Stomach (tissue), 19 donors: ENCODE measurements at places on chromosomes 12 and 14. TPM values are rescaled to one million over a fixed set of nuclear protein-coding genes. Genes with fewer than 3 reads are reported as not detected.
A peak's percentile ranks its signal among the peaks of the same experiment; 100 is the strongest.

Gene RNFT2
- polyA plus RNA-seq, result not detected

Gene HIP1R
- polyA plus RNA-seq, result 68.8 TPM

Gene GARIN6
- polyA plus RNA-seq, result not detected

Gene SRSF9
- 86.1 TPM for polyA plus RNA-seq

Gene IL23A
- polyA plus RNA-seq, result 1.9 TPM

Gene ASPG
- polyA plus RNA-seq, result 5.5 TPM

Gene GALNT8
- polyA plus RNA-seq, result 0.28 TPM

Gene CLEC7A
- polyA plus RNA-seq, result 2.1 TPM

Gene MANSC1
- 7.8 TPM for polyA plus RNA-seq

Gene ESRRB
- polyA plus RNA-seq, result 4.5 TPM

Gene POTEG
- polyA plus RNA-seq, result not detected

DNA sequence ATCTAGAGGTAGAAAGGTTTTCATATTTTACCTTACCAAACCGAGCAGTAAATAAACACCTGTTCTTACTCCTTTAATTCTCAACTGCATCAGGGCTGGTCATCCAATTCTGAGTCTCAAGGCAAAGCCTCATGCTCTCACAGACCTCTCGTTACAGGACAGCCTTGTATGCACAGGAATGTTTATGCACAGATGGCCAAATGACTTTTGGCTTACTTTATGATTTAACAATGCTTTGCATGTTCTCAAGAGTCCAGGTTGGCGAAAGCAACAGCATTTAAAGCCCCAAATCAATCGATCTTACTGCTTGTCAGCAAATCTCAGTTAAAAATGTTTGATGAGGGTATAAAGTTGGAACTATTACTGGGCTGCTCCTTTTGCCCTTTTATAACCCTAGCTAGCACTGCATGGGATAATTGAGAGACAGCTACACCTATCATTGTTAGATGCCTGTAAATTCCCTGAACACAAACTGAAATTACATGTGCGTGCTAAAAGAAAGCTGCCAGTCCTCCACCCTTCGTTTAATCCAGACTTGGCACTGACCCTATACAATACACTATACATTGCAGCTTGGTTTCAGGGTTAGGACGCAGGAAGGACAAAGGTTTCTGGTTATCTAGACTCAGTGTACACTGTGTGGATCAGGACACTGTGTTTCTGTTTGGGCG lies 63.6 kb downstream of the TMCC3 start:
- DNase-seq, result no peak
- no peak overlapping the region for H3K4me3 ChIP-seq
- peaks cover 10% of the 10 kb centered on the region for H3K4me1 ChIP-seq
- H3K27ac ChIP-seq, result peak overlapping the region; percentile 34
- H3K36me3 ChIP-seq, result peaks cover 7% of the 10 kb centered on the region

DNA sequence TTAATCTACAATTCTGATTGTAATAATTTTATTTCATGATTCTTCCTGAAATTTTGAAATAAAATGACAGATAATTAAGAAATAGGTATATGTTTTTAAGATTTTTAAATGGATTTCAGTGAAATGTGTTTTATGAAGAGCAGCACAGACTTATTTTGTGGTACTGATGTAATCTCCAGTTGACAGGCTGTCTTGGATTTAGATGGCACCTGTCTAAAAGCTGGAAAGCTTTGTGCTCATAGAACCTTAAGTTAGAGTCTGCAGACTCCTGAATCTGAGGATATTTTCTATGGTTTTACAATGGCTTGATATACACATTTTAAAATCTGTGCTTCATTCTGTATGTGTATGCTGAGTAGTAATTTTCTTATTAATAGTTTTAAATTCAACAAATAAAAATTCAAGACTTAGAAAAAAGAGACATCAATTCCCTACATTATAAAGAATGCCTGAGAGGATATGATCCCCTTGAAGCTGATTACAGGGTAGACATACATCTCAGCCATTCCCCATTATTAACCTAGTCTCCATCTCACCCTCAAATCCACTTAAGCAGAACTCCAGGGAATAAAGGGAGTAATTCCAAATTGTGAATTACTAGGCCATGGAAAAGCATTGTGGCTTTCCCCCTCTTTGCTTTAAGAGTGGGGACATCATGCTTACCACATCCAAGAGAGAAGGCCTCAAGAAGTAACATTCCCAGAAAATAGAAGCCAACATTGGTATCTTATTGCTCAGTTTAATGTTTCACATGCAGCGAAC lies 33.7 kb upstream of the ACSS3 start:
- no peak overlapping the region for H3K4me3 ChIP-seq
- H3K27ac ChIP-seq, result no peak overlapping the region
- DNase-seq, result no peak
- H3K27me3 ChIP-seq, result no peaks in the 10 kb centered on the region
- no peaks in the 10 kb centered on the region for H3K4me1 ChIP-seq

DNA sequence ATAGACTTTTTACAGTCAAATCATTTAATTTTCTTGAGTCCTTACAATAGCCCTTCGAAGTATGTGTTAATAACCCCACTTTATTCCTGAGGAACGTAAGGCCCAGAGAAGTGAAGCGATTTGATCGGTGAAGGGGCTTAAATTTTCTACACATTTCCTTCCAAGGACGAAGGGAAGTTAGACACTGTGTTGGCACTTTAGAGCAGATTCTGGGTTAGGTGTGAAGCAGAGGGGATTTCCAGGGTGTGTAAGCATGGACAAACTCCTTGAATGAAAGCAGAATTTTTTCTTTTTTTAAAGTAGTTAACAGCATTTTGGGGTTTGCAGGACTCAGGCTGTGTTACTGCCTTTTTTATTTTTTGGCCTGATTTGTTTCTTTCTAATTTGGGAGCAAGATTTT lies 38.9 kb downstream of the PRORP start:
- H3K27me3 ChIP-seq, result no peaks in the 10 kb centered on the region
- H3K36me3 ChIP-seq, result no peaks in the 10 kb centered on the region
- no peaks in the 10 kb centered on the region for H3K4me1 ChIP-seq
- H3K4me3 ChIP-seq, result no peak overlapping the region

GRCh38 chr14:30214014-30214413 lies 286.4 kb upstream of the PRKD1 start:
- DNase-seq, result no peak
- H3K27ac ChIP-seq, result no peak overlapping the region
- H3K27me3 ChIP-seq, result peaks cover 3% of the 10 kb centered on the region
- no peak overlapping the region for H3K4me3 ChIP-seq
- peaks cover 9% of the 10 kb centered on the region for H3K4me1 ChIP-seq

DNA sequence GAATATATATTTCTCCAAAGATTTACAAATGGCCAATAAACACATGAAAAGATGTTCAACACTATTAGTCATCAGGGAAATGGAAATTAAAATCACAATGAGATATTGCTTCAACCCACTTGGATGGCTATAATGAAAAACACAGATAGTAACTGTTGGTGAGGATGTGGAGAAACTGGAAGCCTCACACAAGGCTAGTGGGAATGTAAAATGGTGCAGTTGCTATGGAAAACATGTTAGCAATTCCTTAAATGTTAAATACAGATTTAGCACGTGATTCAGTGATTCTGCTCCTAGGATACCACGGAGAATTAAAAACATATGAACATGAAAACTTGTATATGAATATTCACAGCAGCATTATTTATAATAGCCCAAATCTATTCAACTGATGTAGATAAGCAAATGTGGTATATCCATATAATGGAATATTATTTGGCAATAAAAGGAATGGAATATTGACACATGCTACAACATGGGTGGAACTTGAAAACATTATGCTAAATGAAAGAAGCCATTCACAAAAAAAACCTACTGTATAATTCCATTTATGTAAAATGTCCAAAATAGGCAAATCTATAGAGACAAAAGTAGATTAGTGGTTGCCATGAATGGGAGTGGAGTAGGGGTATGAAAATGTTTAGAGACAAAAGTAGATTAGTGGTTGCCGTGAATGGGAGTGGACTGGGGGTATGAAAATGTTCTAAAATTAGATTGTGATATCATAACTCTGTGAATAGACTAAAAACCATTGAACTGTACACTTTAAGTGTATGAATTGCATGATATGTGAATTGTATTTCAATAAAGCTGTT lies 227.1 kb upstream of the DDHD1 start:
- no peak overlapping the region for H3K4me3 ChIP-seq
- H3K27me3 ChIP-seq, result no peaks in the 10 kb centered on the region
- H3K27ac ChIP-seq, result no peak overlapping the region
- H3K36me3 ChIP-seq, result no peaks in the 10 kb centered on the region
- DNase-seq, result no peak

- peak; percentile 91 for DNase-seq
- peaks cover 15% of the 10 kb centered on the region for H3K4me1 ChIP-seq
- no peak overlapping the region for H3K27ac ChIP-seq
- H3K4me3 ChIP-seq, result no peak overlapping the region
Observed at GRCh38 chr12:67441736-67442346, 172.7 kb downstream of the CAND1 start.

DNA sequence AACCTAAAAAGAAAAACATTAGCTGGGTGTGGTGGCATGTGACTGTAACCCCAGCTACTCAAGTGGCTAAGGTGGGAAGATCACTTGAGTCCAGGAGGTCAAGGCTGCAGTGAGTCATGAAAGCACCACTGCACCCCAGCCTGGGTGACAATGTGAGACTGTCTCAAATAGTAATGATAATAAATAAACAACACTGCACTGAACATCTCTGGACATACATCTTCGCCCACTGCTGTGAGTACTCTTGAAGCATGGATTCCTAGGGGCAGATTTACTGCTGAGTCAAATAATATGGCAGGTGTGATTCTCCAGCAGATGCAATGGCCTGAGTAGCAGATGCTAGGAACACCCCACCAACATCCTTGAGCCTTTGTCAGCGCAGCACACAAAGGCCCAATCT lies 23.6 kb downstream of the ABCB9 start:
- no peak overlapping the region for H3K4me3 ChIP-seq
- peaks cover 30% of the 10 kb centered on the region for H3K4me1 ChIP-seq
- no peaks in the 10 kb centered on the region for H3K36me3 ChIP-seq
- no peaks in the 10 kb centered on the region for H3K27me3 ChIP-seq

DNA sequence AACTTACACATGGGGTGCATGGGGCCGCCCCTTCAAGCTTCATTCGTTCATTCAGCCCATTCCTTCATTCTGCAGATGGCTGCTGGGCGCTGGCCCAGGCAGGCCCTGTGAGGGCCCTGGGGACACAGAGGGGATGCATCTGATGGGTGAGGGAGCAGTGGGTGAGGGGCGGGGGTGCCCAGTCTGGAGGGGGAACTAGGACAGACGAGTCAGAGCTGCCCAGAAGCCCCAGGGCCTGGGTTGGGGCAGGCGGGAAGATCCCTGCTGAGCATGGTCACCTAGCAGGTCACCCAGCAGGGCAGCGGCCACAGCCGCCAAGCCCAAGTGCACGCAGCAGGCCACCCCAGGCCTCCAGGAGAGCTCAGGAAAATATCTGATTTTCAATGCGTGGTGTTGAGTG lies 14.1 kb downstream of the TRMT61A start:
- H3K4me1 ChIP-seq, result peaks cover 77% of the 10 kb centered on the region
- peaks cover 7% of the 10 kb centered on the region for H3K27me3 ChIP-seq
- peak overlapping the region; percentile 59 for H3K27ac ChIP-seq
- DNase-seq, result no peak
- no peaks in the 10 kb centered on the region for H3K36me3 ChIP-seq
- no peak overlapping the region for H3K4me3 ChIP-seq
